ENCODE measurements at places on chromosomes 4 and X. TPM values are rescaled to one million over a fixed set of nuclear protein-coding genes. Genes with fewer than 3 reads are reported as not detected.

Gene GYPE
- 0.18 TPM for total RNA-seq

Gene SHROOM2
- 10.1 TPM for total RNA-seq

Gene ASMTL
- total RNA-seq, result 14.6 TPM

Gene SPRY1
- 29.0 TPM for total RNA-seq

Gene IQCM
- total RNA-seq, result 7.6 TPM

Gene KLB
- total RNA-seq, result 0.64 TPM

Gene KDR
- total RNA-seq, result 5.2 TPM

Gene AREG
- 30.0 TPM for total RNA-seq

Gene BTC
- total RNA-seq, result 7.2 TPM

Gene ARSH
- not detected for total RNA-seq

Gene TSPAN6
- total RNA-seq, result 93.9 TPM

Gene TRIM61
- 0.20 TPM for total RNA-seq

Gene RAB33A
- not detected for total RNA-seq

Gene MAGEB17
- total RNA-seq, result not detected

Gene ETDA
- not detected for total RNA-seq

Gene VCX2
- total RNA-seq, result not detected

Gene PITX2
- total RNA-seq, result 1.1 TPM

Gene NAA11
- total RNA-seq, result not detected

Gene ZNF81
- 12.0 TPM for total RNA-seq

Gene SHISA3
- total RNA-seq, result 0.52 TPM

Gene SH2D1A
- total RNA-seq, result not detected
